ENCODE measurements at places on chromosomes 3 and 15.

- no peak for DNase-seq
These were observed 249.9 kb downstream of the ROBO1 start for GRCh38 chr3:79517766-79518413.

GRCh38 chr3:126984391-126985131 is 1.6 kb downstream of the PLXNA1 start:
- no peak for DNase-seq

DNA sequence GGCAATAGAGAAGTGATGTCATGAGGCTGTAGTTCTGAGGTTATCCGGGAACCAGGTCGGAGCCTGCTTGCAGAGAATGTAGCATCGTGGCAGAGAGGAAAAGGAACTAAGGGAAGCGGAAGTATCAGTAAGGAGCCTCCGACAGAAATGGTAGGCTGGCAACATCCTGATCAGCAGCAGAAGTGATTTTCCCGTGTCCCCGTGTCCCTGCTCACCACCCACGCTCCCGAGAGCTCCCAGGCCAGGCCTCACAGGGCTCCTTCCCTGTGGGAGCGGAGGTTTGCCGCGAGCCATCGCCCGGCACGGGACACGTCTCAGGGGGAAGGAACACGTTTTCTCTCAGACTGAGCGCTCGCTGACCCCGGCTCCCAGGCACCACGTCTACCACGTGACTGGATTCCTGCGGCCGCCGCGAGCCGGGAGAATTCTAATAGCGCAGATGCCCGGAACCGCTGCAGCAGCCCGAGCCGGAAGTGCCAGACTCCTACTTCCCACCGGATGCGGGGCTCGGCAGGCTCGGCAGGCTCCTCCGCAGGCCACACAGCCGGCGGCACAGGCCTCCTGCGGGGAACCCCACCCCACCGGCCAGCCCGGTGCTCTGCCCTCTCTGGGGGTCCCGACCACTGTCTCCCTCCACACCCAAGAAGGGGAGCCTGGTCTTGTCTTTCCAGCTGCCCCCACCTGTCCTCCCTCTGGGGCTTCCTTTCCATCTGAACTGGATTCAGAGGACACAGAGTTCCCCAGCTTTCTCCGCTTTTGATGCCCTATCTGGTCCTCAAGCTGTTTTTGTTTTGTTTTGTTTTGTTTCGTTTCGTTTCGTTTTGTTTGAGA is 99.3 kb downstream of the BDH1 start:
- peak; percentile 32 for DNase-seq

- no peak for DNase-seq
These were observed 64.2 kb upstream of the CHL1 start for GRCh38 chr3:132378-132777.

DNA sequence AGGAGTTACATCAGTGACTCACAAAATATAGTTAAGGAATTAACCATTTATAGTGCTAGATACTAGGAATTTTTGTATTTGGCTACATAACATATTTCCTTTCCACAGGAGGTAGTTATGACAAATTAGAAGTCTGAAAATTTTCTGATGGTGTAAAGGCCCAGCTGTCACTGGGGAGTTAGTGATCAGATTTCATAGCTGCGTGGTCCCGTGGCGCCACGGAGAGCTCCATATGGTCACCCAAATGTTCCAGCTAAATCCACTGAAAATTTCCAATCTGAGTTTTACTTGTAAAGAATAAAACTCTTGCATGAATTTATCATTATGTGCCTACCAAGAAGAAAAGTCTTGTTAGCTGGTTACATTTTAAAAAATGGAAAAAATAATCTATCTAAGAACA is 368.9 kb upstream of the PLSCR5 start:
- DNase-seq = no peak

DNA sequence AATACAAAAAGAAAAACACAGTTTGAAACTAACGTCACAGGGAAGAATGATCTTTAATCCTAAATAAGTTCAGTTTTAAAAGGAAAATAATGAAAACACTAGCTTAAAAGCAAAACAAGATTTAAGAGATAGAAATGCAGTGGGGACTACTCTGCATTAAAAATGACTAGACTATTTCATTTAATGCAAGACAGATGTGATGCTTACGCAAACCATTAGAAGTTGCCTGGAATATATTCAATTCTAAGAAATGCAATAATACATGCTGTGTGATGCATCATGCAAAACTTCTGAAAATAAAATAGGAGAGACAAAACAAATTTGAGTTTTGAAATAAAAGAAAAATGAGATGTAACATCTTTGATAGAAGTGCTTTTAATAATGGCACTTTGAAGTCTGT is 97.6 kb upstream of the STRIT1 start:
- DNase-seq = no peak

- DNase-seq = no peak
These were observed 21.3 kb upstream of the SEC62 start for GRCh38 chr3:169945313-169945712.

- no peak for DNase-seq
These were observed 258.1 kb downstream of the TIGIT start for GRCh38 chr3:114551770-114552526.

DNA sequence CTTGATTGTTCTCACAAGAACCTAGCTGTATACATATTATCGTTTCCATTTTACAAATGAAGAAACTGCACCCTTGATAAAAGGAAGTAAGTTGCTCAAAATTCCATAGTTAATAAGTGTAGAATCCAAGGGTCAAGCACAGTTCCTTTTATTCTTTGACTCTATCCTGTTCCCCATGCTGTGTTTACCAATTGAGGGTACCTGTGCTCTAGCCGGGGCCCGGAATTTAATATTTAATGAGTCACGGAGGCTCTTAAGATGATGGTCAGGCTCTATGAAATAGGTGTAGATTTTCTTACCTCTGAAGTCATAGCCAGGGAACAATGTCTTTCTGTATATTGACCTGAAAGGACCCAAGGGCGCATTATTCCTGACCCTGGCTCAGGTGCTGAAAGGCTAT is 65.2 kb downstream of the LPP start:
- no peak for DNase-seq

GRCh38 chr3:137105277-137105977 is 147.6 kb downstream of the IL20RB start:
- no peak for DNase-seq

GRCh38 chr3:197737749-197738462 is 1.2 kb upstream of the RUBCN start:
- DNase-seq = no peak

- no peak for DNase-seq
These were observed 979 bp downstream of the CCDC71 start for GRCh38 chr3:49164983-49165720.

DNA sequence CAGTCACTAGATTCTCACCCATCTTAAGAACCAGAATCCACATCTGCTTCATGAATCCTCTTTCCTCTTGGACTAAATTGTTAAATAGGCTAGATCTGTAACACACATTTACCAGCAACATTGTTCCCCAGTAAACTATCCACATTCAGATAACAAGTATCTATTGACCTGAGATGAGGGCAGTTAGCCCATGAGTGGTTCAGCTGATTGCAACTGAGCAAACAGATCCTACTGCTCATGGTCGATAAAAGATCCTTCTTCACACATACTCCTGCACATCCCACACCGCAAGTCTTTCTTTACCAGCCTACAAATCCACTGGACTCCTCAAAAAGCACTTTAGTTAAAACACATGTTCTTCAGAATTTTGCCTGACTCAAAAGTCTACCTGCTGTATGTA is 59.2 kb downstream of the UACA start:
- DNase-seq = no peak

GRCh38 chr3:167030082-167030725 is 349.9 kb downstream of the ZBBX start:
- no peak for DNase-seq

GRCh38 chr3:125654526-125654925 is 59.2 kb upstream of the OSBPL11 start:
- DNase-seq = no peak

- no peak for DNase-seq
These were observed 60.9 kb downstream of the ASB7 start for GRCh38 chr15:100663086-100663914.

GRCh38 chr15:31752065-31752762 is 278.1 kb upstream of the CHRNA7 start:
- no peak for DNase-seq

DNA sequence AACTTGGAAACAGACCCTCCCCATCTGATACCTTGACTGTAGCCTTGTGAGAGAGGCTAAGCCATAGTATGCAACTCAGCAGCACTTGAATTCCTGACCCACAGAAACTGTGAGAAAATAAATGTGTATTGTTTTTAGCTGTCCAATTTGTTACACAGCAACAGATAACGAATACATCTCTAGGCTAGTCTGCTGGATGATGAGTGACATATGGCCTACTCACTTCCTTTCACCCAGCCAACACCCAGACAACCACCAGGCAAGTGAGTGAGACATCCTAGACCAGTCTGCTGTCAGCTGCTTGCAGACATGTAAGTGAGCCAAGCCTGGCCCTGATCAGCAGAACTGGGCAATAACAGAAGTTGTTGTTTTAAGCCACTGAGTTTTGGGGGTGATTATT is 19.2 kb upstream of the SMAD6 start:
- no peak for DNase-seq

DNA sequence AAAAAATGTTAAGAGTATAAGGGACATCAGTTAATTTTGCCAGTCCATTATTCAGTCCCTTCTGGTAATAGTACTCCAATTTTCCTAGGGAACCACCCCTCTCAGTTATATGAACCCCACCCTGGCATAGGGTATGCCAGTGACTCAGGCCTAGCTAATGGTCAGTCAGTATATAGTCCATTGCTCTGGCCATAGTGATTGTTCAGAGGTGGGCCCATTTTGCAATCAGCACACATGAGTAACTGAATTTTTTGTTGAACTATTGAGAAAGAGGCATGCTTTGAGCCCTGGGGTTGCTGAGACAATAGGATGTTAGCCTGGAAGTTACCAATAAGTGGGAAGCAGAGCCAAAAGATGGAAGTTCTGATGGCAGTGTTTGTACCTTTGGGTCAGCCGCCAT is 4.1 kb downstream of the LRCH3 start:
- no peak for DNase-seq

GRCh38 chr3:77102951-77103769 is 63.3 kb downstream of the ROBO2 start:
- no peak for DNase-seq

DNA sequence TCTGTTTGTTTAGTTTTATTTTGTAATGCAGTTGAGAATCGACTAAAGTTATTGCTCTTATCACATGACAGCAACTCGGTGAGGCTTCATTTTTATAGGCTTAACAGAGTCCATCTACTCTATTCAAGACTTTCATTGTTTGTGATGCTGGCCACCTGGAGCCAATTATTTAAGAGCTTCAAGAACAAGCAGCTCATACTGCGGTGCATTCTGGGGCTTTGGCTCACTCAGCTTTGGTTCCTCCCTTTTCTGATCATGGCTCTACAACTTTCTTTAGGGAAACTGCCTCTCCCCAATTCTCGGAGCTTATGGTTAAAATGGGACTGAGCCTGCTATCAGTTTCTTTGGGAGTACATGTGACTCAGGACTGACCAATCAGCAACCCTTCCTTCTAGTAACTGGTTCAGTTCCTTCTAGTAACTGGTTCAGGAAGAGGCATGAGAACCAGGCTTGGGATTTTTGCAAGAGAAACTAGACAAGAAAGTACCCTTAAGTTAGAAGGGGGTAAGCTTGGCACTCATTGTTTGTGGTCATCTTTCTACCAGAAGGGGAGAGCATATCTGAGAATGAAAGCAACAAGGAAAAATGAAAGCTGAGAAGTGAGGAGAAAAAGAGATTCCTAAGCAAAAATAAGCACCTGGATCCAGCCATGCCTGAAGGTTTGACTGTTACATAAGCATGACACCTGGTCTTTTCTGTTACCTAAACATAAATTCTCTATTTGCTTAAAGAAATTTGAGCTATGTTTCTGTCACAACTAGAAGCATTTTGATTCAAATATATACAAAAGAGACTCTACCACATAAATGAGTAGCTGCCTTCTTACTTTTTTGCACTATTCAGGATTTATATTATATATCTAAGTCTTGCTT is 24.1 kb upstream of the ARHGEF3 start:
- DNase-seq = no peak

- no peak for DNase-seq
These were observed 258.1 kb upstream of the CNTN6 start for GRCh38 chr3:834679-835078.

DNA sequence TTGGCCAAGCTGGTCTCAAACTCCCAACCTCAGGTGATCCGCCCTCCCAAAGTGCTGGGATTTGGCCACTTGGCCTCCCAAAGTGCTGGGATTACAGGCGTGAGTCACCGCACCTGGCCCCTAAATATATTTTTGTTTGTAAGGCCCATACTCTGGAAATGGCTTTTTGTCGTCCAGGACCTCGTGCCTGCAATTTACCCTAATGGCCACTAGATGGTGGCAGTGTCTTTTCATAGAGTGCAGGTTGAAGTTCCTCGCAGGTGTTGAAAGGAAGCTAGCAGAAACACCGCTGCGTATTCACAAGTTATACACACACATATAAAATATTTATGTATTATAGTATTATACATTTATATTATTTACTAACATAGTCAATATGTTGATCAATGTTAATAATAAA is 97.2 kb downstream of the LRTM1 start:
- no peak for DNase-seq

- DNase-seq = no peak
These were observed 123.7 kb upstream of the HACD2 start for GRCh38 chr3:123708531-123708930.

- no peak for DNase-seq
These were observed 4.2 kb upstream of the DAPK2 start for GRCh38 chr15:64050281-64051092.

DNA sequence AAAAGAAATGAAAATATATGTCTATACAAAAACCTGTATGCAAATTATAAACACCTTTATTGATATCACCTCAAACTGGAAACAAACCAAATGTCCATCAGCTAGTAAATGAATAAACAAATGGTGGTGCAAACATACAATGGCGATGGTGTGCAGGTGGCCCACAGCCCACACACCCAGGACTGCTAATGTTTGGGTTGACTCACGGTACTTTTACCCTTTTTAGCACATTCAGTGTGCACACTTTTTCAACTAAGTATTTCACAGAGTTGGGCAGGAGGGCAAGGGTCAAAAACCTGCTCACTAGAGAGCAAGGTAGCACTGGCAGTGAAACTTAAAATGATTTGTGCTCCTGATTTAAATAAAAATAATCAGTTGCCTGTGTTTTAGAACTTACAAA is 123.1 kb upstream of the BHLHE40 start:
- DNase-seq = no peak

DNA sequence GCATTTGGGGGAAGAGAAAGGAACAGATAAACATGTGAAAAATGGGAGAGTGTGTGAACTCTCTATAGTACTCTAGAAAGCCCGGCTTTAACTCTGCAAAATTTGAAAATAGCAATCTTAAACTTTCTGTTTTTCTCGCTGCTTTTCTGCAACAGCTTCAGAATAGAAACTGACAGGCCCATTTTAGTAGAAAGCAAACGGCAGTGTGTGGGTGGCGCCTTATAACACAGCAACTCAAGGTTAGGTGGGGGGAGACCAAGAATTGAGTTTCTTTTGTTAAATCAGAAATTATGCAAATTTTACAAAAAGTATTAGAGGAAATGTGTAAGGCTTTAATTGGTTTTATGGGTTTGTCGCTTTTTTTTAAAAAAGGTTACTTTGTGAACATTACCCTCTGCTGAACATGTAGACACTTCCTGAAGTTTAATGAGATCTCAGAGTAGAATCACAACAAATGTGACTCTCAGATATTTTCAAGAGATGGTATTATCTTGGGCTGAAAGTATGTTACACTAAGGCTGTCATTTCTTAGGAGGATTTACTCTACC is 107.0 kb downstream of the PTPRG start:
- DNase-seq = no peak

Data from stimulated activated CD8-positive, alpha-beta memory T cell treated with anti-CD3 and anti-CD28 coated beads, Interleukin-7, amount 100 ng/mL, for 24 hours (primary cell).